ENCODE measurements at places on chromosomes 3 and 15.

- DNase-seq, result no peak
Observed at GRCh38 chr15:69990566-69991421, 106.9 kb downstream of the TLE3 start.

DNA sequence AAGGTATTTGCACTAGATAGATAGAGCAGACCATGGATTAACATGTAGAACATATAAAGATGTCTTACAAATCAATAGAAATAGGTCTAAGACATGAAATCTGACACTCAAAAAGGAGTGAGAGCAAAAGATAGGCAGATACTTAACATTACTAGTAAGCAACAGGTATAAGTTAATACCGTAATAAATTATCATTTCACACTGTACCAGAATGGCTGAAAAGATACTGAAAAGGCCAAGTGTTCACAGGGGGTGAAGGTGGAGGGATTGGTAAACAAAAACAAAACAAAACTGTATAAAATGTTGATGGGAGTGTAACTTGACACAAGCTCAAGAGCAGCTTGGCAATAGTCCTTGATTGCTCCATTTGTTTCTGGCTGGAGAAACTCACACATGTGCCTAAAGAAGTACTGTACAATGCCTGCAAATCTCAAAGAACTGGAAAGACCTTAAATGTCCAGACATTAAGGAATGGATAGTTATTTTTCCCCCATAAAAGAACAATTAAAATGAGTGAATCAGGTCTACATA is 3.5 kb downstream of the NSMCE3 start:
- DNase-seq, result no peak

DNA sequence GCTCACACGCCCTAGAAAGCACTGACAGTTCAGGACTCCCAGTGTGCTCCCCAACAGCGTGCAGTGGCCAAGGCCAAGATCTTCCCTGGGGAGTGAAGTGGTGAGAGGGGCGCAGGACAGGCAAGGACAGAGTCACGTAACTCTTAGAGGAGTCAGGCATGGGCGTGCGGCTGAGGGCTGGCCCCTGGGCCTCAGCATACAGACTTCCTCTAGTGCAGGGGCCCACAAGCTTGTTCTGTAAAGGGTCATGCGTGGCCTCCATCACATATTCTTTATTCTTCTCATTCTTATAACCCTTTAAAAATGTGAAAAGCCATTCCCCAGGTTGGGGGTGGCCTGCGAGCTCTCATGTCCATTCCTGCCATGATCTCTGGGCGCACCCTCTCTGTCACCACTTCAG is 25.2 kb downstream of the TMEM43 start:
- no peak for DNase-seq

DNA sequence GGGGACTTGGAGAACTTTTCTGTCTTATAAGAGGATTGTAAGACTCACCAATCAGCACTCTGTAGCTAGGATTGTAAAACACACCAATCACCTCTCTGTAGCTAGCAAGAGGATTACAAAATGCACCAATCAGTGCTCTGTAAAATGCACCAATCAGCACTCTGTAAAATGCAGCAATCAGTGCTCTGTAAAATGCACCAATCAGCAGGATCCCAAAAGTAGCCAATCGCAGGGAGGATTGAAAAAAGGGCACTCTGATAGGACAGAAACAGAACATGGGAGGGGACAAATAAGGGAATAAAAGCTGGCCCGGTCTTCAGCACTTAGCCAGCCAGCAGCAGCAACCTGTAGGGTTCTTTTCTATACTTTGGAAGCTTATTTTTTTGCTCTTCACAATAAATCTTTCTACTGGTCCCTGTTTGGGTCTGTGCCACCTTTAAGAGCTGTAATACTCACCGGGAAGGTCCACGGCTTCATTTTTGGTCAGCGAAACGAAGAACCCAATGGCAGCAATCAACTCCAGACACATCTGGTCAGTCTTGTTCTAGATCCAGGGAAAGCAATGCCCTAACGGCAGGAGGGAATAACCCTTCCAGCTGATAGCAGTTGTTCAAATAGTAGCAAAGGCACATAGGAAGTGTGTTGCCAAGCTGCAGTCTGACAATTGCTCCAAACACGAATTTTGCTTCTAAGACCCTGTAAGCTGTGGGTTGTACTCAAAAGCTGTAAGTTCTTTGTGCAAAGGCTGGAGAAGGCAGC is 135.6 kb downstream of the TJP1 start:
- no peak for DNase-seq

- no peak for DNase-seq
Observed at GRCh38 chr3:180180795-180181194, 144.1 kb upstream of the PEX5L start.

- DNase-seq, result no peak
Observed at GRCh38 chr3:173737167-173737808, 339.7 kb downstream of the NLGN1 start.

GRCh38 chr3:127446756-127447155 is 143.8 kb downstream of the TPRA1 start:
- DNase-seq, result peak; percentile 1

GRCh38 chr15:44308415-44308814 is 19.9 kb downstream of the GOLM2 start:
- no peak for DNase-seq

GRCh38 chr3:150778793-150779401 is 15.9 kb upstream of the SIAH2 start:
- no peak for DNase-seq

- no peak for DNase-seq
Observed at GRCh38 chr15:84791763-84792162, 25.4 kb upstream of the ALPK3 start.

DNA sequence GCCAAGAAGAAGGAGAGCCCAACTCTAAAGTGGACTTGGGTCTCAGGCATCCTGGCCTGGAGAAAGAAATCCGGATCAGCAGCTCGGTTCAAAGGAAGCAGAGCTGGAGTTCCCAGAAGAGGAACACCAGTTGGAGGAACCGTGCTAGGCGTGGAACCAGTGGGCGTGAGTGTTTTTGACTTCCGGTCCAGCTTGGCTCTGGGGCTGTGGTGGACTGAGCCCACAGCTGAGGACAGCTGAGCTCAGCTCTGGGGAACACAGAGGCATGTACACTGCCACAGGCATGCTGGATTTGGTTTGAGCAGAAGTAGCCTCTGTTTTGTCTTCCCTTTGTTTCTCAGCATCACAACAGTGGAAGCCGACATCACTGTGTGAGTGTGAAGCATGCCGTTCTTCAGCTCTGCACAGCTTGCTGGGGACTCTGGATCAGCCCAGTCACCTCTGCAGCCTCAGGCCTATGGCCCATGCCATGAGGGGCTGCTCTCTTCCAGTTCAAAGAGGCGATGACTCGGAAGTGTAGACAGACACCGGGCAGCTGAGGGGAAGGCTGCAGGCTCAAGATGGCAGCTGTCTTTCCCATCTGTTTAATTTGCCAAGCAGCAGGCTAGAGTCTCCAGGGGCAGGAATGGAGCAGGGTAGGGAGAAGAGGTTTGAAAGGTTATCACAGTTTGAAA is 185.8 kb upstream of the UBE3A start:
- DNase-seq, result no peak

GRCh38 chr3:57706462-57706861 is 13.6 kb upstream of the DENND6A start:
- no peak for DNase-seq

DNA sequence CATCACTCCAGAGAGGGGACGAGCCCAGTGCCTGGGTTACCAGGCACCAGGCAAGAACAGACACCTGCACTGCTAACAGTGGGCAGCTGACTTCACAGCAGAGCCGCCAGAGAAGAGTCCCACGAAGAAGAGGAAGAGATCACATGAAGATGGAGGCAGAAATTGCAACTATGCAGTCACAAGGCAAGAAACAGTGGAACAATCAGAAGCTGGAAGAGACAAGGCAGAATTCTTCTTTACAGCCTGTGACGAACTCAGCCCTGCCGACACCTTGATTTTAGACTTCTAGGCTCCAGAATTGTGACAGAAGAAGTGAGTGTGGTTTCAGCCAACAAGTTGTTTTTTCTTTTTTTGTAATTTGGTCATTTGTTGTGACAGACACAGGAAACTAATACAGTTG is 59.2 kb downstream of the IL12A start:
- DNase-seq, result no peak

GRCh38 chr3:171459137-171459941 is 866 bp downstream of the TNIK start:
- peak; percentile 66 for DNase-seq

DNA sequence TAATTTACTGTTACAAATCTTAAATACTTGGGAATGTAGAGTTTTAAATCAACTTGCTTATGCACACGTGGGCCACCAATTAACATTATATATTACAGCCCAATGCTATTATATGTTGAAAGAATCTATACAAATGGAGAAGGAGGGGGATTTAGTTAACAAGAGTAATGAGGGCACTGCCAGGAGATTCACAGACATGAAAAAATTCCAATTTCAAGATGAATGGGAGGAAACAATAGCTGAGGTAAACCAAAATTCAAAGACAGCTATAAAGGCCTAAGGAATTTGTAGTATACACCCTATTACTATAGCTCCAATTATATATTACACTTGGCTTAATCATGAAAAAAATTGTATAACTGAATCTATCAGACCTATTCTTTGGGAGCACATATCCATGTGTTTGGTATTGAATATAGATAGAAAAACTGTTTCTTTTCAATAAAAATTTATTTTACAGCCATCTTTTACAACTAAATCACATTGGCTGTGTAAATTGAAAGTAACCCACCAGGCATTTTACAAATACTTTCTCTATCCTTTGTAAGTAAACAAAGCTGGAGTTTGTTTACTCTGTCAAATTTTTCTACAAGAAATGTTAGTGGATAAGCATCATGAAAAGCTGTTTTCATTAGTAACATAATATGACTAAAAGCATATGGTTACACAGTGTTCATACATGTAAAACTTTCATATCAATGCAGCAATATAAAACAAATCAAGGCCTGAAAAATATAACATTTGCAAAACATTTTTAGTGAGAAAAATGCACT is 1045.8 kb downstream of the ROBO1 start:
- no peak for DNase-seq

GRCh38 chr3:124847051-124847450 is 40.1 kb downstream of the ITGB5 start:
- DNase-seq, result no peak

DNA sequence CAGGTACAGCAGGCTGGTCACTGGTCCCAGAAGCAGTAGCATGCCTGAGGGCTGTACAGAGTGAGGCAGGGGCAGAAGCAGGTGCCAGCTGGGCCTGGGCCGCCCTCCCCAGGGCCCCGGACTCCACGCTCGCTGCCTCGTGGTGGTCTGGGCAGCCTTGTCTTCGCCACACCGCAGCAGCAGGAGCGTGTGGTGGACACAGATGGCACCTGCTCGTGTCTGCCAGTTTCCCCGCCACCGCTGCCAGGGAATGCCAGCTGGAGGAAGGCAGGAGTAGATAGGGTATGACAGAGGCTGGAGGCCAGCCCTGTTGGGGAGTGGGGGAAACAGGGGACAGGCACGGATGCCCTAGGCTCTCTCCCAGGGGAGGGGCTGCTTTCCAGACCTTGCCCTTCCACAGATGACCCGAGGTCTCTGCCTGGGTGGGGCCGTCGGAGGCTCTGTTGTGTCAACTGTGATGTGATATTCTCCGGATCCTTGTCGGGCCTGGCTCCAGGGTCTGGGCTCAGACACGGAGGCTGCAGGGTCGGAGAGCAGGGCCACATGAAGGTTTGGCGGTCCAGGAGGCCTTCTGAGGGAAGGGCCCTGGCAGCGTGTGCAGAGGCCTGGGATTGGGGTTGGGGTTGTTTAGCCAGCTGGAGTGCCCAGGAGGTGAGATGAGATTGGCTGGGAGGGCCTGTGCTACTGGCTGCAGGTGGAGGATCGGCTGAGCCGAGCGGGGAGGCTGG is 33.6 kb downstream of the GOLGA6L10 start:
- peak; percentile 17 for DNase-seq

DNA sequence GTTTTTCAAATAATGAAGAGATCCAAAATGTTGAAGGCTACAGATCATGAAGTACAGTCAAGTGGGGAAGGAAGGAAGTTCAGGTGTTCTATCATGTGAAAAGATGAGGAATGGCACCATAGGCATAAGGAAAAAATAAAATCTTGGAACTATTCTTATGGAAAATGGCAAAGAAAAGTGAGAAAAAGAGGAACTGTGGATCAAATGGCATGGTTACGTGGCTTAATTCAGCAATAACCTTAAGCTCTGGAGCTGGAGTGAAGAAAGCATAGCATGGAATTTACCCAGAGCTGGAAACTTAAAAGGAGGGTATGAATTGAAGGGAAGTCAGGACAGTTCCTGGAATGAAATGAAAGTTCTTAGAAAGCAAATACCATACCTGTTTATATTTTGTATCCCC is 14.4 kb downstream of the ETFA start:
- no peak for DNase-seq

DNA sequence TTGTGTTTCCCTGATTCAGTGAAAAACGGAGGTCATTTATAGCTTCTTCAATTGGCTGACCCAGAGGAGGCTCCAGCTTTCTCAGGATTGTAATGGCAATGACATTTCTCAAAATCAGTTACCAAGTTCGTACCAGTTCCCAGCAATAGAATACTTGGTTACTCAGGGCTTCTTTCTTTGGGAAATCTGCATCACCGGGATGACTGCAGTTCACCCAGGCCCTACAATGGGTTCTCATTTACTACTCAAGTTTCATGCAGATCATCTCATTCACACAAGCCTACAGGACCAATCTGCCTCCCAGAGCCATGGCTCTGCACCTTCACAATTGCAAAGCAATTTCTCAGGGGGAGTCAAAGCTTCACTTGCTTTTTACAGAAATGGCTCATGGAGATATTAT is 109.6 kb downstream of the FHIT start:
- no peak for DNase-seq

DNA sequence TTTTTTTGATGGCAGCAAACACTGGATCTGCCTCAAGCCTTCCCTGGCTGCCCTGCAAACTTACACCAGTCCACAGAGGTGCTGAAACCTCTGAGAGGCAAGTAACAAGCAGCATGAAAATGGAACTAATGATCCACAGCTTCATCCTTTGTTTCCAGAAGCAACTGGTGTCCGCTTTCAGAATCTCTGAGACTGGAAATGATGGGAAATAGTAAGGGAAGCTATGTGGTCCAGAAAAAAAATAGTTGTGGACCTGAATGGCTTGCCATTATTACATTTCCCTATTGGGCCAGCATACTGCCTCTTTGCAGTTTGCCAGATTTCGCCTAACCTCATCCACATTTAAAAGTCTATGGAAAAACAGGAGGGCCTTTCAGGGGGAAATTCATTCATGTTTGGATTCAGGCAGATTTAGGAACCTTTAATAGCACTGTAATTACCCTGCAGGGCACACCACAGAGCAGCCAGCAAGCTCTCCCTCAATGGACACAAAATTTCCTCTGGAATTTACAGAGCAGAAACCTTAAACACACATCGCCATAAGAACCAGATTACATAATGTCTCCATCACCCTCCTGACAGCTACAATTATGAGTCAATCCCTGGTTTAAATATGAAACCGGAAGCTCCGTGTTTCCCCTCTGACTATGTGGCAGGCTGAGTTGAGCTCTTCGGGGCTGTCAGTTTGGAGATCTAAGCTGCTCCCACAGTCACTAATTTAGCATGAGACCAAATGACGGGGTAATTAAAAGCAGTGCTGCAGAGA is 134.4 kb downstream of the TMCO5A start:
- no peak for DNase-seq

Data from activated naive CD8-positive, alpha-beta T cell treated with anti-CD3 and anti-CD28 coated beads, Interleukin-2, amount 10 ng/mL, durations not matched to agents 7 days and 5 days (primary cell).